ENCODE measurements at places on chromosomes 3 and 15. TPM values are rescaled to one million over a fixed set of nuclear protein-coding genes. Genes with fewer than 3 reads are reported as not detected.

The GLDN gene
- 0.17 TPM for polyA plus RNA-seq

- no peak for DNase-seq
Measured at GRCh38 chr15:74517096-74517495, 23.9 kb upstream of the ARID3B start.

DNA sequence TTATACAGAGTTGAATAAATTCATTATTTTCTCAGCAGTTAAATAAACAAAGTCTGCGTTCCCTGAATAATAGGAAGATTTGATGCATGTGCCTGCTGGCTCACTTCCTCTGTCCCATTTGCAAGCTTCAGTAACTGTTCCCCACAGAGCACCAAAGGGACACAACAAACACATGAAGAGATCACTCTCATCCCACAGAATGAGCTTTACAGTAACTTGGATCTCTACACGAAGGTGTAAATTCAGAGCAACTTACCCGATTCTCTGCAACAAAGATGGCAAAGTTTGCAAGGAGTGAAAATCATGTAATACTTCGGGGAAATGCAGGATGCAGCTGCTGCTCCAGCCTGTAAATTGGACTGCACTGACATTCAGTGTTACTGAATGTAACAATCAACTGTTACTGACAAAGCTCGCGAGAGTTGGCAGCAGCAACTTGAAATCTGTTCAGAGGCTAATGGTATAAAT, at the start of gene BCHE:
Gene BCHE, minus strand, starts transcription at position 366 of the 468 bp plus-strand sequence. CDS start 6,390 bp downstream, outside the sequence.
- DNase-seq = peak; percentile 42

DNA sequence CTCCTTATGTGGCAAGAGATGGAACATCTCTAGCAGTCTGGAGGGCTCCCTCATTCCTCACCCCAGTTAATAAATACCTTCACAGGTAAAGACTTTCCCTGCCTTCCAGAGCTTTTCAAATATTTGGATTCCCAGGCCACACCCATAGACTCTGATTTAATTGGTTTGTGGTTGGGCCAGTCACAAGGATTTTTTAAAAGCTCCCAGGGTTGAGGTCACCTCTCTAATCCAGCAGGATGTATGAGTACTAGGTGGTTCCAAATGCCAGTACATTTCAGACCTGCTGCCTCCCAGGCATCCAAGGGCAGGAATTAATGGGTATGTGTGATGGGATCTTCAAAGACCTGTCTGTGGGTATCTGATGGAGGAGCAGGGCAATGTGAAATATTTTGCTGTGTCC, 312.8 kb downstream of the CLSTN2 start:
- no peak for DNase-seq

The HTD2 gene
- 7.1 TPM for polyA plus RNA-seq

The EXD1 gene
- not detected for polyA plus RNA-seq

DNA sequence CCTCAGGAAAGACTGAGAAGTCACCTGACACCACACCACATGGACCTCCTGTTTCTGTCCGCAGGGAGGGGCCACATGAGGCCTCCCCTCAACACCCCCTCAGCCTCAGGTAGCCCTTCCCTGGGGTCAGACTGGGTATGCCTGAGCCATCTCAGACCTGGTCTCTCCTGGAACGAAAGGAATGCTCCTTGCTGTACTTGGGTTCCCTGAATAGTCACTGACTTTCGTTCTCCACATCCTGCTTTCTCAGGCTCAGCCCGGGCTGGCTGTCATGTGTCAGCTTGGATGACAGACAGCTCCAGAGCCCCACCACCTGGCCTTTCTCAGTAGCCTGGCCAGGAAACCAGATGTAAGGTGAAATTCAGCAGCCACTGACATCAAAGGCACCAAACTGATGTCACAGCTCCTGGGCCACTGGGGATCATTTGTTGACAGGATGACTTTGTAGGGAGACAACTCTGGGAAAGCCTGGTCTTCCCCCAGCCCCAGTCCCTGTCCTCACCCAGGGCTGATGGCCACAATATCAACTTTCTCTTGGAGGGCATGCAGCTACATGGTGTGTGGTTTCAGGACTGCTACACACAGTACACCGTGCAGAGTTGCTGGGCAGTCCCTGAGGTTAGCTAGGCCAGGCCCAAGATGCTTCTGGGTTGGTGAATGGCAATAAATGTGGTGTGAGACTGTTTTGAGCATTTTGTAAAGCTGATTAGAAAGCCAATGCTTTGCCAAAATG, 141.4 kb upstream of the MRPS22 start:
- no peak for DNase-seq

The PTX3 gene
- polyA plus RNA-seq = 235 TPM

The TRPM1 gene
- polyA plus RNA-seq = not detected

The RGMA gene
- polyA plus RNA-seq = 0.36 TPM

DNA sequence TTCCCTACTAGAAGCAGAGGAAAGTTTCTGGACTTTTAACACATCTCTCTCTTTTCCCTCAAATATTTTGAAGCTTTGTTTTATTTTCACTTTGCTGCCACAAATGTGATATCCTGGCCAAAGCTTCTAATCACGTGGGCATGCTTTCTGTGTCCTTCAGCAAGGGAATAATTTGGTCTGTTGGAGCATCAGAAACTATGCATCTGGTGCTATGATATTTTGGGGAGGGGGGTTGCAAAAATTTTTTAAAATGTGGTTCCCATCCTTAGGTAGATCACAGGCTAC, 254.2 kb downstream of the GAP43 start:
- no peak for DNase-seq
